IMR-90 (cell line): ENCODE measurements at places on chromosomes 2 and 18. TPM values are rescaled to one million over a fixed set of nuclear protein-coding genes. Genes with fewer than 3 reads are reported as not detected.

PTPRN gene
- total RNA-seq, result 4.4 and 5.2 TPM in 2 replicates

PLGLB2 gene
- 0.72 and 0.83 TPM in 2 replicates for total RNA-seq

ANO7 gene
- 0.36 and 0.56 TPM in 2 replicates for total RNA-seq

CD8B2 gene
- total RNA-seq, result not detected in 2 replicates

MYOM1 gene
- total RNA-seq, result under 0.01 TPM in 2 replicates

DNA sequence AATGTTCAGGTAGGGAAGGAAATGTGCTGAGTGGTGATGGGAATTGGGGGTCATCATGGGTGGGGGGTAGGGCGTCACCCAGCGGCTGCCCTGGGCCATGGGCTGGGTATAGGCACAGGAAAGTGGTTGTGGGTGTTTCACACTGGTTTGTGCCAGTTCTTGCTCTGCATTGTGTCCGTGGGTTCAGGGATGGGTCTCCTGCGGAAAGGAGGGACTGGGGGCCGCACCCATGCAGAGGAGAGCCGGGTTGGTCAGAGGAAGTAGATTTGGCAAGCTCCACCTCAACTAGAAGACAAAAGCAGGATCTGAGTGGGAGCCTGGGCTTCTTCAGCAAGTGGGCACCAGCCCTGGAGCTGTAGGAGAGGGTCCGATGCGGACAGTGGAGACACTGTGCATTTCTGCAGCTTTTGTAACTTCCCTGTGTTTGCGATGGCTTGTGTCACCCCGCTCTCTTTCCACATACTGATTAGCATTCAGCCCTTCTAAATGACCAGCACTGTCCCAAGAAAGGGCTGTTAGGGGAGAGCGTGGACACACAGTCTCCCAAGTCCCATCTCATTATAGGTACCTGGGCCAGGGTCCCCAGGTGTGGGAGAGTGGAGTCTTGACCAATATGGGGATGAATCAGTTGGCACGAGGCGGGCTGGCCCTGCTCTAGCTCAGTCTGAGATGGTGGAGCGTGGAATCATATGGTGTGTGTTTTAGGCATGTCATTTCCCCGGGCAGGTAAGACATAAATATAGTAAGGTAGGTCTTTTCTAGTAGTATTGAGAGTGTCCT is 67.2 kb downstream of the LRRFIP1 start:
- H3K4me3 ChIP-seq, result no peak overlapping the region
- H3K4me1 ChIP-seq, result peaks cover 32% of the 10 kb centered on the region
- DNase-seq, result no peak
- H3K36me3 ChIP-seq, result no peaks in the 10 kb centered on the region
- peak overlapping the region; percentile 78 for H3K27ac ChIP-seq
- no peaks in the 10 kb centered on the region for H3K27me3 ChIP-seq

- no peaks in the 10 kb centered on the region; the same call in 1 of the 2 replicates for H3K4me1 ChIP-seq
- no peaks in the 10 kb centered on the region for H3K36me3 ChIP-seq
- H3K27me3 ChIP-seq, result no peaks in the 10 kb centered on the region
- peak; percentile 38 for DNase-seq
- no peak overlapping the region for H3K27ac ChIP-seq
These were observed 31.8 kb downstream of the TGIF1 start for GRCh38 chr18:3481696-3482210.

DNA sequence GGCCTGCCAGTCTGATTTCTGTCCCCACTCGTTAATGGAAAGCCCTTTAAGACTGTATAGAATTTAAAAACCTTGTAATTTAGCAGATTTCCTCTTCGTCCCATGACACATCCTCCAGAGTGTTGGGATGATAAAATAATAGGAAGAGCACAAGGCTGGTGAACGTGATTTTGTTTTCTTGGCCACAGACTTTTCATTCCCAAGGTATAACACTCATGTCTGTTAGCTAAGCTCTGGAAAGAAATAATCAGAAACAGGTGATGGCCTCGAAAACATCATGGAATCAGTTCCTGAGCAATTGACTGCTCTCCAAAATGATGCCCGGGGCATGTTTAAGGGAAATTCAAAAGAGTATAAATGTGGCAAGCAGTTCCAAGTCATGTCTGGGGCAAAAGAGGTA is 337.8 kb upstream of the TCF4 start:
- H3K27me3 ChIP-seq, result peaks cover 5% of the 10 kb centered on the region; the same call in 1 of the 2 replicates
- no peak overlapping the region for H3K4me3 ChIP-seq
- no peak overlapping the region for H3K27ac ChIP-seq
- DNase-seq, result no peak
